Neural progenitor cell (in vitro differentiated cells): ENCODE measurements at places on chromosomes 2 and 18.
A peak's percentile ranks its signal among the peaks of the same experiment; 100 is the strongest.

GRCh38 chr18:74546751-74547530 is 12.6 kb downstream of the CNDP1 start:
- DNase-seq: no peak

DNA sequence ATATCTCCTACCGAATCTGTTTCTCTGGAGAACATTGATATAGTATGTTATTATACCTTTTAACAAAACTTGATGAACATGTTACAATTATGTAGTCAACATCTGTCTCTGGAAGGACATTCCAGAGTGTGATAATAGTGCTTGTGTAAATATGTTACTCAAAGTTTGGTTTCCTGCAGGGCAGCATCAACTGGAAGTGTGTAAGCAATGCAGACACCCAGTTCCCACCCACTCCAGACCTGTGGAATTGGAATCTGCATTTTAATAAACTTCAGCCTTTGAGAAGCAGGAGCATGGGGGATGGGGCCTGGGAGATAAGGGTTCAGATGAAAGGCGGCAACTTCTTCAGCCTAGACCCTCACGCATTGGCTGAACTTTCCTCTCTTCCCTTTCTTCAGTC is 398.9 kb downstream of the RND3 start:
- DNase-seq: no peak

GRCh38 chr18:14026199-14026598 is 106.0 kb downstream of the ZNF519 start:
- no peak for DNase-seq

DNA sequence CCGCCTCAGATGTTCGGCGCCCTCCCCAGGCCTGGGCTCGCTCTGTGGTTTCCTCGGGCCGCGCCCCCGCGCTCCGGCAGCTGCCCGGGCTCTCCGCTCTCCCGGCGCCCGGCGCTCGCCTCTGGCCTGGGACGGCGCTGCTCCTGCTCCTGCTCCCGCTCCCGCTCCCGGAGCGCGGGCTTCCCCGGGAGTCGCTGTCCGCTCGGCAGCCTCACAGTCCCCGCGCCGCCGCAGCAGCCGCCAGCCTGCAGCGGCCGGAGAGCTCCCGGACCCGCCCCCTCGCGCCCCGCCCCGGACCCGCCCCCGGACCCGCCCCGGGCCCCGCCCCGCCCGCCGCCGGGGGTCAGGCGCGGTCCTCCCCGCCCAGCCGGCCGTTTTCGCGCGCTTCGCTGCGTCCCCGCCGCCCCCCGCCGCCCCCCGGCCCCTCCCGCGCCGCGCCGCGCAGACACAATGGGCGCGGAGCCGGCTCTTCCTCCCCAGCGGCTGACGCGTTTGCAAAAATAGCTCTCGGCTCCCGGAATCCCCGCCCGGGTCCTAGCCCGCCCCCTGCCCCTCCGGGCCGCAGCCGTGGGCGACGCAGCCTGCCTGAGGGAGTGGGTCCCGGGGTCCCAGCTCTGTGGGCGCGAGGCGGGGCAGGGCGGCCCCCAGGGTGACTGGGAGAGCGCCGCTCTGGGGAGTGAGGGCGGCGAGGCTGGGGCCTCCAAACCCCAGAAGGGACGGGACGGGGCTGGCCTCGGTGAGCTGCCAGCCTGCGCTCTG is at the start of gene ARL4C:
TSS of gene ARL4C (minus strand) at position 247 of the 759 bp plus-strand sequence. CDS start 495 bp downstream, outside the sequence.
- DNase-seq: peak; percentile 94

GRCh38 chr2:73886357-73886756 is 6.5 kb upstream of the ACTG2 start:
- DNase-seq: no peak

- no peak for DNase-seq
These were observed 39.8 kb downstream of the SPRED2 start for GRCh38 chr2:65392609-65393008.

GRCh38 chr2:234690569-234691213 is 193.8 kb upstream of the ARL4C start:
- DNase-seq: peak; percentile 55

DNA sequence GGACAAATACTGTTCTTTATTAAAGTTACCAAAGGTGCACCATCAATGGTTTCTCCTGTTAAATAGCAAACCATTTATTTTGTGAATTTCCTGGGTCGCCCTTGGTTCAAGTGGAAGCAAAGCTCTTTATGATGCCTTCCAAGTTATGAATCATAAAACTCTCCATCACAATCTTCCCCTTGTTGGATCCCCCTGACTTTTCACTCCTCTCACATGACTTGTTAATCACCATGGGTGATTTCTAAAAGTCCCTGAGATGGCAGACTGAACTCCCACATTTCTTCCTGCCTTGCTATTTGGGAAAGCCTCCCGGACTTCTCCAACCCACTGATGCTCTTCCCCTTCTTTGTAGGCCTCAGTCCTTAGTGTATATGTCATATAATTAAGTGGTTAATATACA is 176.0 kb downstream of the THADA start:
- no peak for DNase-seq

DNA sequence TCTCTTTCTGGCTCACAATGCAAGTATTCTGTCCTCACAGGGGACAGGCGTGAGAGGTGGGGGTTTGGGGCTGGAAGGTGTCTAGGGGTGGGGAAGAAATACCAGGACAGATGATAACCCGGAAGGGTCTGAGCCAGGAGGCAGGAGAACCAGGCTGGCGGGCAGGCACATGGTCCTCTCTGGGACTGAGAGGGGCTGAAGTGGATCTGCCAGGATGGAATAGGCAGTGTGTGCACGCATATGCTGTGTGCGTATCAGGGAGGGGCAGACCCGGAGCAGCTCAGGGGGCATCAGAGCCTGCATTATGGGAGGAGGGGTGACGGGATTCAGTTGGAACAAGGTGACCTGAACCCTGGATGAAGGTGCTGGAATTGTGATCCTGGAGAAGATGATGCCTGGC is 157.3 kb downstream of the DYSF start:
- DNase-seq: no peak

DNA sequence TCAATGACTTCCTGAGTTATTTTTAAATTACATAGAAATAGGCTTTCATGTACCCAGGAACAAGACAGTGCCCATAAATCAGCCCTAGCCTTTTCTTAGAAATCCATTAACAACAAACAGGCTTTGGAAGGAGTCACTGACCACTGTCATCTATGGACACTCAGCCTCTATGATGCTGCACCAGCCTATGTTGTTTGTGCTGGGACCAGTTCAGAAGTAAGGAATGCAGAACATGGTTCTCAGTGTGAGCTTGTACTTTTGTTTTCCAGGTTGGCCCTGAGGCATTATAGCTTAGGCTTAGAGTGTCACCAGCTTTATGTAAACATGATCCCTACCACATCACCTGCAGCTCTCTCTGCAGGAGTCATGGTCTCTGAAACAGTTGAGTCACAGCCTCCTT is 335.7 kb upstream of the CDH7 start:
- DNase-seq: peak; percentile 4

GRCh38 chr18:36593641-36594040 is 235.2 kb downstream of the TPGS2 start:
- no peak for DNase-seq

DNA sequence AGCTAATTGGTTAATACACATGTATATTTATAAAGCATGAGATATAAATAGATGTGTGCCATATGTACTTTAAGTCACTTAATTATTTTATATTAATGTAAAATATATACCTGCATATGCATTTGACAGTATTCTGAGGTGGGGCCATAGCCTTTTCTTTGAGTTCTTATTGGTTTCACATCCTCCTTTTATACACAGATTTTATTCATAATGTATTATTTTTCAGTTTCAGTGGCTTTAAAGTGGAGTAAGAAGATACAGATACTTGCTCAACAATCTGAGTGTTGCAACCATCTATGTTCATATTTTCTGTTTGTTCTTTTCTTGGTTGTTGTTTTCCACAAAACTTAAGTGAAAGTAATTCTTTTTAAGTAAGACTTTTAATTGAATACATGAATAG is 436.5 kb downstream of the RND3 start:
- no peak for DNase-seq

DNA sequence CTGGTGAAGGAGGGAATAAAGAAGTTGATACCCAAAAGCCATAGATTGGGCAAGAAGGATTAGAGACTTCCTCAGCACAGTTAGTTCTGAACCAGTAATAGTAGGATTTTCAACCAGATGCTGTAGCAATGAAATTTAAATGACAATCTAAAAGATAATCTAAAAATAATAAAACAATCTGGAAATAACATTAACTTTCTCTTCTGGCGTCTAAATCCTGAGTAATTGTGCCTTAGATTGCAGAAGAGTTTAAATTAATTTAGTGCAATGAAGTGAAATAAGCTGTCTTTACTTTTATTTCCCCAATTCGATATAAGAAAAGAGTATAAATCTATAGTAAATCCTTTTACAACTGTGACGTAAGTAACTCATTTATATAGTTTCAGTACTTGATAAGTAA is 186.8 kb upstream of the DOK6 start:
- no peak for DNase-seq

- no peak for DNase-seq
These were observed 64.0 kb upstream of the ZEB2 start for GRCh38 chr2:144583741-144584453.

DNA sequence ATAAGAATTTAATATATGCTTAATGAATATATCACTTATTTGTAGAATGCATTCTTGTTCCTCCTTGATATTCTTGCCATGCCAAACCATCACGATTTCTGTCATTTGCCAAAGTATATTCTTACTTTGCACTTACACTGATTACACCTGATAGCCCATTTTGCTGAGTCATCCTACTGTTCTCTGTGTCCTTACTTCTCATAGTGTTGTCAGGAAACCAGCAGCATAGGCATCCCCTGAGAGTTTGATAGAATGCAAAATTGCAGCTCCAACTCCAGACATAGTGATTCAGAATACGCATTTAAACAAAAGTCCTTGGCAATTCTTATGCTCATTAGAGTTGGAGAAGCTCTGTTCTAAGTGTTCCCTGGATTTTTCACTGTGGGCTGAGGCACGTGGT is 687.1 kb downstream of the DPP10 start:
- no peak for DNase-seq

- peak; percentile 51 for DNase-seq
These were observed 2.4 kb upstream of the RBM45 start for GRCh38 chr2:178109813-178110212.

DNA sequence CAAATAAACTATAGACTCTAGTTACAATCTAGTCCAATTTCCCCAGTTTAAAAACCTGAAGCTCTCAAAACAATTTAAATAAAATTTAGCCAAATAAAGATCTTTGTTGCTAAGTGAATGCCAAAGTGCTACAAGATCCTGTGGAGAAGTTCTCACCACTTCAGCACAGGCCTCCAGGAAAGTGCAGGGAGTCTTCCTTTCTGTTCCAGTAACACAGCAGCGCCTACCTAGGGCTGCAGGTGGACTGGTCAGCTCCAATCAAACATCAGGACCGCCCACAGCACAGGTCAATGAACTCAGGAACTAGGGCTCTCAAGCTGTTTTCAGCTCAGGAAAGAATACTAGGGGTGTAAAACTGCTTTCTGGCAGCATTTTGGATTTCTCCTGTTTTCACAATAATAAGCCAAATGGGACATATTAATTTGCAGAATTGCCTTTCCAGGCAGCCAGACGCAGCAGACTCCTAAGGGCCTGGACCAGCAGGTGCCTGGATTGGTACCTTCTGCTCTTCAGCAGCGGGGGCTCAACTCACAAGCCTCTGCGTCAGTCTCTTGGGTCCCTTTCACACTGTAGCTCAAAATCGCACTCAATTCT is 1.5 kb downstream of the FAM110C start:
- DNase-seq: no peak

GRCh38 chr2:74076074-74076470 is 71.6 kb downstream of the BOLA3 start:
- no peak for DNase-seq

- DNase-seq: no peak
These were observed 970.6 kb downstream of the DCDC2C start for GRCh38 chr2:4674007-4674406.

GRCh38 chr2:226213717-226214116 is 585.9 kb downstream of the IRS1 start:
- no peak for DNase-seq

GRCh38 chr2:68857202-68857845 is 13.9 kb downstream of the BMP10 start:
- DNase-seq: no peak

DNA sequence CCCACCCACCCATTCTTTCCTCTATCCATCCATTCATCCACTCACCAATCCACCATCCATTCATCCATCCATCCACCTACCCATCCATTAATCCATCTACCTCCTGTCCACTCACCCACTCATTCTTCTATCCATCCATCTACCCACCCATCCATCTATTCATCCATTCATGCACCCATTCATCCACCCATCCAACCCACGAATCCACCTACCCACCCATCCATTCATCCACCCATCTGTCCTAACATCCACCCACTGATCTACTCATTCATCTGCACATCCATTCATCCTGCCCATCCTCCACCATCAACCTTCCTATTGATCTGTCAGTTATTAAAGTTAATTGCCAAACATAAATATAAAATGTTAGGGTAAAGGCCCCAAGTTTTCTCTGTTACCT is 25.6 kb downstream of the LDLRAD4 start:
- no peak for DNase-seq

DNA sequence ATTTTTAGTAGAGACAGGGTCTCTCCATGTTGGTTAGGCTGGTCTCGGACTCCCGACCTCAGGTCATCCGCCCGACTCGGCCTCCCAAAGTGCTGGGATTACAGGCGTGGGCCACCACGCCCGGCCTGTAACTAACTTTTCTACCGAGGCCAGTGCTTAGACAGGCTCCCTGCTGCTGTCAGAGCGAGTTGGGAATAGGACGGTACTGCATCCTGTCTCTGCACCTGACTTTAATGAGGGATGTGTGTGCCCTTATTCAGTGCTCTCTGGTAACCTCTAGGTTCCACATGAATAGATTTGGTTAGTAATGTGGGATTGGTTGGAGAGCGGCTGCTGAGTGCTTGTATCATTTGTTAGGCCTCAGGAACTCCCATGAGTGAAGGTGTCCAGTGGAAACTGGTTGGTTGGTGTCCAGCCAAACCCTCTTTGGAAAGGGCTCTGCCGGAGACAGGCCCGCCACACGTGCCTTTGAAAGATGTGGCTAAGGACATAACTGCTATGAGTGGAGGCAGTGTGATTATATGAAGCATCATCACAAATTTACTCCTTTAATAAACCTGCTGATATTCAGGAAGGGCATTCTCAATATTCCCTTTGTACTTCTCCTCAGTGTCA is 36.6 kb downstream of the MYOM1 start:
- no peak for DNase-seq
